NCI-H1105 treated with DMSO at 0.1 percent for 48 hours (cell line): ENCODE measurements at places on chromosomes 4 and X.

- DNase-seq: no peak
Measured at GRCh38 chr4:58566260-58566659, 1456.1 kb upstream of the IGFBP7 start.

GRCh38 chr4:26726655-26727387 lies 133.8 kb upstream of the STIM2 start:
- DNase-seq: no peak

- DNase-seq: no peak
Measured at GRCh38 chr4:64384237-64385203, 24.7 kb downstream of the TECRL start.

GRCh38 chrX:12987900-12988594 lies 13.1 kb downstream of the TMSB4X start:
- no peak for DNase-seq

DNA sequence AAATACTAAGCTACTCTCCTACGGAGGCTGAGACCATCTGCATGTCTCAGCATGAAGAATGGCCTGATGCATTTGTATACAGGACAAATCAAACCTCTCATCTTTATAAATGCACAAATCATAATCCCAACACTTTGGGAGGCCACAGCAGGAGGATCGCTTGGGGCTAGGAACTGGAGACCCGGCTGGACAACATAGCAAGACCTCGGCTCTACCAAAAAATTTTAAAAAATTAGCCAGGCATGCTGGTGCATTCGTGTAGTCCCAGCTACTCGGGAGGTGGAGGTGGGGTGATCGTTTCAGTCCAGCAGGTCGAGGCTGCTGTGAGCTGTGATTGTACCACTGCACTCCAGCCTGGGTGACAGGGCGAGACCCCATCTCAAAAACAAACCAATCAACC lies 262.8 kb downstream of the DHRSX start:
- no peak for DNase-seq

- no peak for DNase-seq
Measured at GRCh38 chr4:146359771-146360170, 145.4 kb downstream of the REELD1 start.

DNA sequence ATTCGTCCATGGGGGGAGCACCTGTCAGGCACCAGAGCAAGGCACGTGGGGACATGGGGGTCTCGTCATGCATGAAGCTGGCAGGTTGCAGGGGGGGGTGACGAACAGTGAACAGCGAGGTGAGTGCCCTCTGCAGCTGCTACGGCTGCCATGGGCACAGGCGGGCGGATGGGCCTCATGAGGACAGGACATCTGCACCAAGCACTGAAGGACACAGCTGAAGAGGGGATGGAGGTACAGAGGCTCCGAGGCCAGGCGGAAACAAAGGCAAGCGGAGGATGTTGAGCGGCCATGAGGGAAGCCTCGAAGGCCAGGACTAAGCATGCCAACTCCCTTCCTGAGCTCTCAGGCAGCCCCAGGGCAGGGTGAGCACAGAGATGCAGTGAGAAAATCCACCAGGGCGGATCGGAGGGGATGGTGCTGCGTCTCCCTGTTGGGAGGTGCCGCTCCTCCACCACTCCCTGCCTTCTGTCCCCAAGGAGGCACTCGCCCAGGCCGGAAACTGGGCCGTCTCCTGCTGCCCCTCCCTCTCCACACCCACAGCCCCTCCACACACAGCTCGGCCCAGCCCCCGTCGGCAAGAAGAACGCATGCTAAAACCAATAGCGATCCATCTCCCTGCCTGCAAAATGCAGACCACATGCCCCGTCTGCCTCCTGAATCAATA lies 24.6 kb downstream of the ABLIM2 start:
- DNase-seq: no peak

DNA sequence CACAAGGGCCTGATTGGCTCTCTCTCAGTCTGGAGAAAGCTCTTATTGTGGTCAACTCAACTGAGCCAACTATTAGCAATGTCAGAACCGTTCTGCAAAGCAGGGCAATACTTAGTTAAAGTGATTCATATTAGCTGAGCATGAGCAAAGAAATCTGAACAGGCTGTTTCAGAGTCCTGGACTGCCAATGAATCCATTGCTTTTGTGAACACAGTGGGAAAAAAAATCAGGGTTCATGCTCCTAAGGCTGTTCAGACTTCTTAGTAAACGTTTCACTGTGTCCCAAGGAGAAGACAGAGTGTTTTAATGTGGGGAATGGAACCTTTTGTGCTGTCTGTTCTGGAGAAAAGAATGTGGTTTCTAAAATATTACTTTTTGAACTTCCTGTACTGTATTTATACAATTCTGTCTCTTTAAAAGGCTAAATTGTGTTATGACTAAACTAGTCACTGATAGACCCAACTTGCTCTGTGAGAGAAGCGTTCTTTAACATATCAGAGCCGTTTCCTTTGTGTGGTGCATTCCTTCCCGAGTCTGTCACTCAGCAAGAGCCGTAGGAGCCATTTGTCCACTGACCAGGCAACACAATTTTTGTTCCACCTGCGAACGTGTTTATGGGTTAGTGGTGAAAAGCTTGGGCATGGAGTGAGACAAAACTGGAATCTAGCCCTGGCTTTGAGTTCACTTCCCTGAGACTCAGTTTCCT lies 366.1 kb downstream of the FBXO8 start:
- DNase-seq: no peak

DNA sequence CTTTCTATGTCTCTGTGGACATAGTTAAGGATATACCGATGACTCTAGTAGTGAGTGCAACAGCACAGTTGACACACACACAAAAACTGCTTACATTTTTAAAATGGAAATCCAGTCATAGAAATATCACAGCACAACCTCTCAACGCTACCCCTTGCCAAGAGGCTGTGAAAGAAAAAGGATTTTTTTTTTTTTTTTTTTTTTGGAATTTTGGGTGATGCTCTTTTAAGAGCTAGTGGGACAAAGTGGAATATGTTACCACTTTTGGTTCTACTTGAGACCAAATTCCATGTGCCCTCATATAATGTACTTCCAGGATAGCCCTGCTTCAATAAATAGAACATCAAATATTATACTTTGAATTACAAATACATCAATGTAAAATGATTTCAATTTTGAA lies 381.1 kb upstream of the MAGEB2 start:
- no peak for DNase-seq

- DNase-seq: peak; percentile 34
Measured at GRCh38 chr4:8157496-8157895, 1.1 kb downstream of the ABLIM2 start.

- no peak for DNase-seq
Measured at GRCh38 chr4:133102043-133102442, 47.1 kb upstream of the PCDH10 start.

DNA sequence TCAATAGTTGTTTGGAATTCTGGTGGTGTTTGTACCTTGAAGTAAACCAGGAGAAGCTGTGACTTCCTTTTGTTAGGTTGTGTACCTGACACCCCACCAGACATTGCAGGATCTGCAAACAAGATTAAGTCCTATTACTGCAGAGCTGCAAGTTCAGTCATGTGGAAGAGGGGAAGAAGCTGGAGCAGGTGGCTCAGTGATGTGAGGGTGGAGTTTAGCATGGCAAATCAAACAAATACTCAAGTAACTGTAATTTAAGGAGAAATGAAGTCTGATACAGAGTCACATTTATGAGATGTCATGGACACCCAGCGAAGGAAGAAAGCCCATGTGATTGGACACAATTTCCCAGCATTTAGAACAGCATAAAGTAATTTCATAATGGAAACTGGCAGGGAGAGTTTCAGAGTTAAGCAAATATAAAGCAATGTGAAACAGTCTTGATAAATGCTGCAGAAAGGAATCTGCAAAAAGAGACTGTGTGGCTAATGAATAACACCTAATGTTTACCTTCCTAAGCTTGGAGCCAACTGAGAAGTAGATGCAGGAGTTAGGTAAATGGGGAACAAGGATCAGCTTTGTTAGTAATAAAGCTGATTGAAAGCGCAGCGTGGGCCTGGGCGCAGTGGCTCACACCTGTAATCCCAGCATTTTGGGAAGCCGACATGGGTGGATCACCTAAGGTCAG lies 249.1 kb downstream of the GBA3 start:
- peak; percentile 86 for DNase-seq

- DNase-seq: no peak
Measured at GRCh38 chrX:150642423-150642822, 50.8 kb upstream of the MTMR1 start.

DNA sequence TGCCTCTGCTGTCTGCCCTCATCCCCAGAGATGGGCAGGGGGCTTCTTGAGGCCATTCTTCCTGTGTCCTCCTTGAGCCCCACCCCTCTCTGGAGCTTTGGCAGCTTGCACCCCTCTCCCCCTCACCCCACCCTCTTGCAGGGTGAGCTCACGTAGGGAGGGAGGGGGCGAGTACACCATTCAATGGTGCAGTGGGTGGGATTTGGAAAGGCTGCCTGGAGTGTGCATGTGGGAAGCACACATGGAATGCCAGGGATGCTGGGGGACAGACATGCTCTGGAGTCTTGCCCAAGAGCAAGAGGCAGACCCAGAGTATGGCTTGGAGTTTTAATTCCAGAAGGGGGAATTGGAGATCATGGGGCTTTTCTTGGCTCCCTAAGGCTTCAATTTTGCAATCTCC lies 5.6 kb downstream of the PAK3 start:
- DNase-seq: no peak

GRCh38 chrX:68698942-68699341 lies 51.5 kb downstream of the STARD8 start:
- DNase-seq: no peak

DNA sequence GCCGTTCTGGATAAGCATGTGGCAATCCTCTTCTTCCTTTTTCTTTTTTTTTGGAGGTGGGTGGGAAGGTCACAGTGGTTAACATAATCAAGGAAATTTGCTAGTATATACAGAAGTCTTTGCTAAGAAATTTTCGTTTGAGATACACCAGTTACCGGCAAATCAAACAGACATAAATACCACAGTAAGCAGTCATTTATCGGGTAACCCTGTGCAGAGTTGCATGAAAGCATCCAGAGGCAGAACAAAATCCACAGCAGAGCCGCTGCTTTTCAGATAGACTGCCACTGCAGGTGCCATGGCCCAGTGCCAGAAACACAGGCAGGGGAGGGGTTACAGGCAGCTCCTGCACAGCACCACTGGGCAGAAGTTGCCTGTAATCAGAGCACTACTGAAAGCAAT lies 179.1 kb upstream of the MAB21L2 start:
- peak; percentile 82 for DNase-seq

DNA sequence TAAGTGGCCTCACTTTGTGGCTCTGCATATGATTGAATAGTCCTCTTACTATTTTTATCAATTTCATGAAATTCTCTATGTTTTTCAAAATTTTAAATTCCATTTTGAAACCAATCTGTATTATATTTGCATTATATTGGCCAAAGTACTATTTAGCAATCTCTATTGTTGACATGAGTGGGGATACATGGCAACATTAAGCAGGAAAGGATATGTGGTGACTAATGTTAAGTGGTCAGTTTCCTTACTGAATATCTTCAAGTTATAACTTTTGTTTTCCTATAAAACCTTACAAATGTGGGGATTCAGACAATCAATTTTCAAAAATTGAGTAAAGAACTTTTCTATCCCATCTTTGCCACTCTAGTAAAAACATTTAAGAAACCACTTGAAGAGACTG lies 10.2 kb downstream of the BBS7 start:
- DNase-seq: no peak

GRCh38 chr4:101787701-101788316 lies 2.7 kb upstream of the BANK1 start:
- no peak for DNase-seq

GRCh38 chrX:97672138-97672537 lies 788.4 kb downstream of the RPA4 start:
- peak; percentile 89 for DNase-seq

DNA sequence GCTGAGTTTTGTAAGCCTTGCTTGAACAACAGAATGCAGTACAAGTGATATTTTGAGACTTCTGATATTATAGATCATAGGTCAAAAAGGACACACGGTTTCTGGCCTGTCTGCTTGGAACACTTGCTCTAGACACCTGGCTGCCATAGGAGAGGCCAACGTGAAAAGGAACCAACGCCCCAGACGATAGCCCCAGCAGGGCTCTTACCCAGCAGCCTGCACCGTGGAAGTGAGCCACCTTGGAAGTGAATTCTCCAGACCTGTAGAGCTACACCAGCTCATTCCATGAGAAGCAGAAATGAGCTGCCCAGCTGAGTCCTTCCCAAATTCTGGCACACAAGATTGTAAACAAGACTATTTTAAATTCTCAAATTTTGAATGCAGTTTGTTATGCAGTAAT lies 323.1 kb downstream of the FBXO8 start:
- DNase-seq: no peak

- no peak for DNase-seq
Measured at GRCh38 chr4:1594871-1595788, 89.0 kb downstream of the FAM53A start.

- DNase-seq: no peak
Measured at GRCh38 chr4:98584265-98584664, 74.1 kb downstream of the TSPAN5 start.

GRCh38 chr4:182354867-182355266 lies 111.7 kb downstream of the TENM3 start:
- DNase-seq: no peak

DNA sequence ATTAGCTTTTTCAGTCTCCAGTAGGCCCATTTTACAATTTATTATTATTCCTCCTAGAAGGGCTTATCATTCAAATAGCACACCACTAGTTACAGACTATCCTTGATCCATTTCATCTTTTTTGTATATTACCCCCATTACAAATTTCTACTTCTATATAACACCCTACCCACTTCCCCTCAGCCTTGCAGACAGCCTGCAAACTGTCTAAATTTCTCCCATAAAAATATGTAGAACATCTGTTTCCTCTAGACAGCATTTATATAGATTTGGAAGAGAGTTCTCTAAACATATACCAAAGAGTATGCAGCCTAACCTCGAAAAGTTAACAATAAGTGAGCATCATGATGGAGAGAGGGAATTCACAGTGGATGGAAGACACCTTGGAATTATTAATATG lies 30.8 kb downstream of the COMMD8 start:
- no peak for DNase-seq

GRCh38 chr4:107548211-107548905 lies 171.7 kb downstream of the PAPSS1 start:
- no peak for DNase-seq

DNA sequence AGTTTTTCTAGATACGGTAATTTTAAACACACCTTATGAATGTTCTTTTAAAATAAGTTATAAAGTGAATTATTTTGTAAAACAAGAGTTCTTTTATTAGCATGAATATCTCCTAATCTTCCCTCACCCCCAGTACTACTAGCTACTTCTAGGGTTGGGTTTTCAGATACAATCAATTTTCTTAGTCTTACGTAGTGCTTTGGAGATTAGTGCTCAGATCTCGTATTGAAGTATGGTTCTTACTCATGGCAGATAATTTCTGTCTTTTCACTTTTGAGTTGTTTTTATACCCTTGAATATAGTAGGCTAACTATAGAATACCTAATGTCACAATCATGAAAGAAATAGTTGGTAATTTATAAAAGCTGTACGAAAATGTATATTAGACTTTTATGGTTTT lies 43.2 kb downstream of the CDKL5 start:
- no peak for DNase-seq

DNA sequence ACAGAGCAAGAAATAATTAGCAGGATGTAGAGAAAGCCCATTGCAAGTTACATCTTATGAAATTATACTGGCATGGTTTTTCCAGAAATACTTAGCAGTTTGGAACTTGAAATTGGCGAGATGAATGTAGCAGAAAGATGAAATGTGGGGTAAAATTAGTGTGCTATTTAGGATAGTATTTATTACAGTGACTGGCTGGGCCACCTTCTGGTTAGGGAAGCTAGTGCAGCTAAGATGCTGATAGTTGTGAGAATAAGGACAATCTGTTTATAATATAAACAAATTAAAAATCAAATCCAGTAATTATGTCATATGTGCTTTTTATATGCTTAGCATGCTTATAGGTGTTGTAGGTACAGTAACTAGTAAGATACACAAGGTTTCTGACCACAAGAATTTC lies 74.8 kb downstream of the IL15 start:
- no peak for DNase-seq

GRCh38 chr4:128979934-128980333 lies 113.4 kb downstream of the SCLT1 start:
- DNase-seq: no peak
